ENCODE measurements at places on chromosomes 2 and 18.
A peak's percentile ranks its signal among the peaks of the same experiment; 100 is the strongest.

- DNase-seq = no peak
Observed at GRCh38 chr2:239769554-239770245, 255.4 kb downstream of the NDUFA10 start.

- DNase-seq = no peak
Observed at GRCh38 chr18:35174093-35174731, 66.6 kb upstream of the ZNF397 start.

DNA sequence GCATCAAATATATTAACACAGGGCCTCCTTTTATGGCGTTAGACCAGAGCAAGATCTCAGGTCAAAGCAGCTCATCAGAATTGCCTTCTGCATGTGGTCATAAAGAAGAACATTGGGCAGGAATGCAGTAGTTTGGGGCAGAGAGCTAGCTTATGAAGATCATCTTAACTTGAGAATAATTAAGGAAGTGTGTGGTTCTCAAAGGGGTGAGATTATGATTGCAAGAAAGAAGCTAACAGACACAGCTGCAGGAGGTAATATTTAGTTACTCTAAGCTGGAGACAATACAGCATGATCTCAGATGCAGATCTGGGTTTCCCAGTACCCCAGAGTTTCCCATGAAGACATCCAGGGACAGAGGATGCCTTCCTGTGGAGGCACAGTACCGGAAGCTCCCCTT, 91.6 kb downstream of the TTC27 start:
- no peak for DNase-seq

GRCh38 chr2:234550511-234551107, 53.7 kb upstream of the ARL4C start:
- DNase-seq = peak; percentile 92

DNA sequence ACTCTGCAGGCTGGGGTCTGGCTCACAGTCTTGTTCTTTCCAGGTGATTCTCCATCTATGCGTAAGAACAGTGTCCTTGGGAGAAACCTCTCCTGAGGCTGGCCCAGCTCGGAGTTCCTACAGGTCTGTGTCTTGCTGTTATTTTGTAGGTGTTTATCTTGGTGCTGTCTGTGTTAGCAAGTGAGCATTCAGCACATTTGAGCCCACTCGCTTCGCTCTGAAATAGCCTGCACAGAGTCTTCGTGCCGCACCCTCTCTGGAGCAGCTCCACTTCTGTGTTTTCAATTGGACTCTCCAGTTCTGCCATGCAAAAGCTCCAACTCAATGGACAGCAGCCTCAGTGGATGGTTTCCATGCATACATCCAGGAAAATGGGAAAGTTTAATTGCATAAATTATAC, 378.2 kb upstream of the ST6GAL2 start:
- DNase-seq = no peak

DNA sequence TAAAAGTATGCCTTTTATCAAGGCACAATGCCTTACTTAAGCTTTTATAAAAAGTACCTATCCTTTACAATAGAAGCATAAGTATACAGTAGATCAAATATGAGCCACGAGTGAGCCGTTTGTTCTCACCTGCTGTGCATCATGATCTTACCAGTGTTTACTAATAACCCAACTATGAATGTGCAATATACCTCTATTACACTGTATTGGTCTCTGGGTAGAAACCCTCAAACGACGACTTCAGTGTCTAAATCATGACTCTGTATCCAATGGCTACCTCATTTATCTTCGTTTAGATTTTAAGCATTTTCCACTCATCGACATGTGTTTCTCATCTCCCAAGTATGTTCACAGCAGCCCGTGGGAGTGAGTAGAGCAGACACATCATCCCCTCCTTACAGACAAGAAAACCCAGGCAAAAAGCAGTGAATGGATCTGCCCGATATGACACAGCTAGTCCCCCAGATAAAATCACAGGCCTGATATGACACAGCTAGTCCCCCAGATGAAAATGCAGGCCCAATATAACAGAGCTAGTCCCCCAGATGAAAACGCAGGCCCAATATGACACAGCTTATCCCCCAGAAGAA, 279.8 kb downstream of the TNS1 start:
- DNase-seq = no peak

GRCh38 chr18:12306752-12307700, 1.0 kb upstream of the TUBB6 start:
- DNase-seq = peak; percentile 44

GRCh38 chr2:172849519-172850217, 114.0 kb downstream of the RAPGEF4 start:
- DNase-seq = no peak

DNA sequence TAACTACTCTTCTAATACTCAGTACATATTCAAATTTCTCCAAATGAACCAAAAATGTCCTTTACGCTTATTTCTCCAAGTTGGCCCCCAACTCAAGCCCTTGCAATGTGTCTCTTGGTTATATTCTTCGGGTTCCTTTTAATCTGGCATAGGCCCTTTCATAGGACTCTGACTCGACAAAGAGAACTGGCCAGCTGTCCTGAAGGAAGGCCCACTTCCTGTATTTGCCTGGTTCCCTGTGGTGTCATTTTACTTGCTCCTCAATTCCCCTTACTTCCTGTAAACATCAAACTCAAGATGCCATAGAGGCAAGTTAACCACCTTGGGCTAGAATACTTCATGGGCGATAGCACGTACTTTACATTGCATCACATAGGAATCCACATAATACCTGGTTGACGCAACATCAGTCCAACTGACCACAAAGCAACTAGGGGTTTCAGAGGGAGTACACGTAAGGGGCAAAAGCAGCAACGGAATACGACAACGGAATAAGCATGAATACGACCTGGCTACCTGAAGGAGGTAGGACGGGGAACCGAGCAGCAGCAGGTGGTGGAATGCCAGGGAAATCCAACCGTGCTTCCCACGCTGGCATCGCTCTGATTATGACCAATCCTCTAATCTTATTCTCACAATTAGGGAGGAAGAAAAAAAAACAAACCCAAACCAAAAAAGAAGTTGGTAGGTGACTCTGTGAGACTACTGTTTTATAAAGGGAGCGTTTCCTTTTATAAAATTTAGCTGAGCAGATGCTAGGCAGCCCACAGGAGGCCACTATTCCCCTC, 823 bp upstream of the GORASP2 start:
- DNase-seq = no peak

DNA sequence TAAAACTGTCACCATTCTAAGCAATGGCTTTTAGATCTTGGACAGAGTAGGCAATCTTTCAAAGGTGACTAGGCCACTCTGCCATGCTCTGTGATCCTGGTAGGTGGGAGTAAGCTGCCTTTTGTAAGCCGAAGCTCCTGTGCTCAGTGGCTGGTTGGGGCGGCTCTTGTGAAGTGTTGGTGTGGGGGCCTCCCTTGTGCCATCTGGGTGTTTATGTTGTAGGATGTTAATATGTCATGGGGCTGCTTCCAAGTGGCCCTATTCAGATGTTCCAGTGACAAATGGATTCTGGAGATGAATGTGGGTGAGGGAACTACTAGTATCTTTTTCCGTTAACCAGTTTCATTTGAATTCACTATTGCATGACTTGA, 116.8 kb upstream of the SPRED2 start:
- no peak for DNase-seq

- no peak for DNase-seq
Observed at GRCh38 chr2:10482913-10483312, 34.8 kb upstream of the ODC1 start.

GRCh38 chr18:66655407-66655806, 51.5 kb upstream of the CDH19 start:
- DNase-seq = no peak

GRCh38 chr2:135409436-135409835, 121.6 kb downstream of the ZRANB3 start:
- no peak for DNase-seq

- DNase-seq = peak; percentile 51
Observed at GRCh38 chr18:62877411-62878221, 162.3 kb downstream of the PHLPP1 start.

DNA sequence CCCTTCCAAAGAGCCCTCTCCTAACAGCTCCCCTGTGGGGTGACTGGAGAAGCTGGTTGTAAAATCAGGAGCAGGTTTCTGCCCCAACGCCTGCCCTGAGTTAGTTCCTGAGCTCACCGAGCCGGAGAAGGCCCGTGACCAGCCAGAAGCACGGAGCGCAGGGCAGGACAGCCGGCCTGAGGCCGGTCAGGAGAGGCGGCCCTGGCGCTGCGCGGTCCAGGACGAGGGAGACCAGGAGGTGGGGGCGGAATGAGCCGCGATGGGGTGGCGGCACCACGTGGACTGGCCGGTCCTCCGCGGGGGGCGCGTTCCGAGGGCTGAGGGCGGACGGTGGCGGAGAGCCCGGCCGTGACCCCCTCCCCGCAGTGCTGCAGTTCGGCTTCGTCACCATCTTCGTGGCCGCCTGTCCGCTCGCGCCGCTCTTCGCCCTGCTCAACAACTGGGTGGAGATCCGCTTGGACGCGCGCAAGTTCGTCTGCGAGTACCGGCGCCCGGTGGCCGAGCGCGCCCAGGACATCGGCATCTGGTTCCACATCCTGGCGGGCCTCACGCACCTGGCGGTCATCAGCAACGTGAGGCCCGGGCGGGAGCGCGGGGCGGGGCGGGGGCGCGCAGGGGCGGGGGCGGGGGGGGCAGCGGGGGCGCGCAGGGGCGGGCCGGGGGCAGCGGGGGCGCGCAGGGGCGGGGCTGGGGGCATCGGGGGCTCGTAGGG, 29.0 kb downstream of the ANO7 start:
- DNase-seq = peak; percentile 53

DNA sequence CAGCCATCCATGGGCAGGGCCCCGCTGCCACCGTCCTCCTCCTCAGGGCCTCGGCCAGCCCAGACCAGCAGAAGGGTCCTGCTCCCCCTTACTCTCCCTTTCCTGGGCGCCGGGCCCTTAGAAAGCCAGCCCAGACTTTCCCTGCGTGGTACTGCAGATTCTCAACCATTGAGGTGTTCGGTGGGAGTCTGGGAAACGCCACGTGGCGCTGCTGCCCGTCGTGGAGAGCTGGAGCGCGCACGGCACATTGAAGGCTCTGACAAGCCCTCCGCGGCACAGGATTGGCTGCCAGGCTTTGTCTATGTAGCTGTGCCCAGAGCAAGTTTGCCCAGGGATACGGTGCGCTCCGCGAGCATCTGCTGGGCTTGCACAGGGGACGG, 10.4 kb upstream of the KLHL30 start:
- DNase-seq = no peak

DNA sequence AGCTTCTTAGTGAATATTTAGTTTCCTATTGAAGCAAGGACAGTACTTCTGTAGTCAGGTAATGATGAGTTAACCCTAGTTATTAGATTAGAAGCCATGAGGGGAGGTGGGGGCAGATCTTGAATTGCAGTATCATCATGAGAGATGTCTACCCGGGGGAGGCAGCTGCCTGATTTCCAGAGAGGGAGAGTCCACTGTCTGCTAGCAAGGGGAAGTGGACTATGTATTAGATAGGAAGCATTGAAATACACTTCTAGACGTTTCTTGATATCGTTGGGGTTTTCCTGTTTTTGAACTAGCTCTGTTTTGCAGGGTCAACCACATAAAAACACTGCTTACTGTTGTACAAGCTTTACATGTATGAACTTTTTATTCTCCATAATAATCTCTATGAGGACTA, 38.8 kb downstream of the APLF start:
- DNase-seq = no peak

DNA sequence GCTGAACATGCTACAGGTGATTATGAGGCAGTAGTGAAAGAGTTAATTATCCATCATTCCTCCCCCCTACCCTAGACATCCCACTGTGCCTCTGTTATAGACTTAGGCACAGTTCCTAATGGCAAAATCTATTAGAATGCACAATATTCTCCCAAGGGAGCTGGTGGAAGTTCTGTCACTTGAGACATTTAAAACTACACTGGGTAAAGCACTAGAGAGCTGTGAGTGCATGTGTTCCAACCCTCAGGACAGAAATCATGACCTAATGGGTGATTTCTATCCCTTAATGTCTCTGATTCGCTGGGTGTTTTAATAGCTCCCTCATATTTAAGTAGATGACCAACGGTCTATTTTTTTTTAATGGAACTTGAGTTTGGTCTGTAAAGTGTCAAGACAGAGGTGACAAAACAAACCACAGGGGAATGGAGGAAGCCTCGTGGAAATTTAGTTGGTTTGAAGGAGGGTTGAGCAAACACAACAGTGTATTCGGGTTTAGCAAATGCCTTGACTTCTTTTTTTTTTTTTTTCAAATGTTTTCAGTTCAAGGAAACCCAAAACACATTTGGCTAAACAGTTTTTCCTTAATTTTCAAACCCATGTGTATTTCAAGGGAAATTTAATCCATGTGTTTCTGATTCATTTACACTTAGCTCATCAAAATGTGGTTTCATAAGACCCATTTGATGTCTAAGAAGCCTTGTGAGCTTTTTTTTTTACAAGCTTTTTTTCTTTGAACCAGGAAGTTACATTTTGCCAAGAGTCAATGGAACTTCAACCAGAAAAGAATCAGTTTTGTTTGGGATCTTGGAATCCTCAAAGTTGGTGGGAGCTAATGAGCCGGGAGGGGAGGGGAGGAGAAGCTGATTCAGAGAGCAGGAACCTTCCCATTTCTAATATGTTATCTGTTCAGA, 665.1 kb upstream of the ZEB2 start:
- DNase-seq = no peak

DNA sequence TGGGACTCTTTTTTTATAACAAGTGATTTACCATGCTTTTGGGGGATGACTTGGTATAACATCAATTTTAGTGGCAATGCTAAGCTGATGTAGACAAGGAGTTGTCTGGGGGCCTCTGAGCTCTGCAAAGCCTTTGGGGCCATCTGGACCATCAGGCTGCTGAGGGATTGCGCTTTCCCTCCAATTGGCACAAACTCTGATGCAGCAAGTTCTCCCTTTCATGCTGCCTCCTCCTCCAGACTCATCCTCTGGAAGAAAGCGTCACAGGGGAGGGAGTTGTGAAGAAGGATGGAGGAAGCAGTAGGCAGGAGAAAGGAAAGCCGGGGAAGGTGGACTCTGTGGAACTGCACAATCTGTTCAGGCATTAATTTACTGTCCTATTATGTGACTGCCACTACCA, 10.2 kb upstream of the FAP start:
- no peak for DNase-seq

DNA sequence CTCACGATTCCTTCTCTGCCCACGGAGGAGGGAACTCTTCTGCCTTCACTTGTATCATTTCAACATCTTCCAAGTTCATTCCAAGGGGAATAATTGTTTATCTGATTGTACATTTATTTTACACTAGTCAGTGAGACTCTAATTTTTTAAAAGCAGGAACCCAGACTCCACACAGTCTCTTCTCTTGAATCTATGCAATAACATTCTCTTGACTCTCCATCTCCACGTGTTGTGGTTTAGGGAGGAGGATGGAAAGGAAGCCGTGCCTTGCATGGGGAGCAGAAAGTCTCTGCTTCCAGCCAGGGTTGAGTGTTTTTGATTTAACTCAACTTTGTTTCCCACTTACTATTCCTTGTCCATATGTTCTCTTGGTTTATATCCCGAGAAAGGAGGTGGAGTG, 131.1 kb upstream of the RIOK3 start:
- no peak for DNase-seq

GRCh38 chr2:104866883-104867812, 13.2 kb downstream of the POU3F3 start:
- no peak for DNase-seq
